ENCODE measurements at places on chromosomes 3 and 15.

GRCh38 chr3:114846252-114846651 is 300.8 kb downstream of the ZBTB20 start:
- DNase-seq, result no peak

GRCh38 chr15:40309344-40309862 is 1.7 kb upstream of the PLCB2 start:
- DNase-seq, result no peak

DNA sequence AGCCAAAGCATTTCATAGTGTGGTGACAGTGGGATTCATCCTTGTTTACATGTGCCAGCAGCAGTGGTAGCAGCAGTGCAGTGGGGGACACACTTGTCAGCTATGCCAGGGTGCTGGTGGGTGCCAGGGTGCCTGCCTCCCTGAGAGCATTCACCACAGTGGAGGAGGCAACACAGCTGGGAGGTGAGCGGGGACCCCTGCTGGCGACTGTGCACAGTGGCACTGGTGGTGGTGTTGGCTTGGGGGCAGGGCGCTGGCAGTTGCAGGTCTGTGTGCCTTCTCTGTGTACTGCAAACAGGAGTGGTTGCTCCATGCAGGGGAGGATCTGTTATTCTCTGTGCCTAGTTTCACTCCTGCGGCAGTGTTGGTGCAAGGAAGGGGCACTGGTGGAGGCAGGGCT is 41.2 kb downstream of the CEP63 start:
- DNase-seq, result peak; percentile 11

- no peak for DNase-seq
These were observed 82.2 kb downstream of the RBMS3 start for GRCh38 chr3:29363110-29363509.

DNA sequence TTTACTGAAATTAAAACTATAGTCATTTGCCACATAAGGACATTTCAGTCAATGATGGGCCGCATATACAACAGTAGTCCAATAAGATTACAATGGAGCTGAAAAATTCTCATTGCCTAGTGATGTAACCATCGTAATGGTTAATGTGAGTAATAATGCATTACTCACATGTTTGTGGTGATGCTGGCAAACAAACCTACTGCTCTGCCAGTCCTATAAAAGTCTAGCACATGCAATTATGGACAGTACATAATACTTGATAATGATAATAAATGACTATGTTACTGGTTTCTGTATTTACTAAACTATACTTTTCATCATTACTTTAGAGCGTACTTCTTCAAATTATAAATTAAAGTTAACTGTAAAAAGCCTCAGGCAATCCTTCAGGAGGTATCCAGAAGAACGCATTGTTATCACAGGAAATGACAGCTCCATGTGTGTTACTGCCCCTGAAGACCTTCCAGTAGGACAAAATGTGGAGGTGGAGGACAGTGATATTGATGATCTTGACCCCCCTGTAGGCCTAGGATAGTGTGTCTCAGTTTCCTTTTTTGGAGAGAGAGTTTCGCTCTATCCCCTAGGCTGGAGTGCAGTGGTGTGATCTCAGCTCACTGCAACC is 102.7 kb downstream of the ATP1B3 start:
- DNase-seq, result no peak

DNA sequence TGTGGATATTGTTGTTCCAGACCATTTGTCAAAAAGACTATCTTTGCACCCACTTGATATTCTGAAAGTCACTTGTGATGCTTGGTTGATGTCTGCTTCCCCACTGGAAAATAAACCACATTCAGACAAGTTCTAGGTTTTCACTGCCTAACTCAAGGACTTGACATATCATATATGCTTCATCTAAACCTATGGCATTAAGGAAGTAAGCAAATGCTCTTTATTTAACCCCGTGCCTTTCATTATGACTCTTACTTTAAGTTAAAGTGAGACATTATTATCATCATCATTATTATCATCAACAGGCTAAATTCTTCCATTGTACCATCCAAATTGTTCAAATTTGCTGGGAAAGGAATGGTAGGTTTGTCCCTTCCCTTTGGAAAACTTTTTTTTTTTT is 30.8 kb upstream of the C3orf80 start:
- DNase-seq, result no peak

DNA sequence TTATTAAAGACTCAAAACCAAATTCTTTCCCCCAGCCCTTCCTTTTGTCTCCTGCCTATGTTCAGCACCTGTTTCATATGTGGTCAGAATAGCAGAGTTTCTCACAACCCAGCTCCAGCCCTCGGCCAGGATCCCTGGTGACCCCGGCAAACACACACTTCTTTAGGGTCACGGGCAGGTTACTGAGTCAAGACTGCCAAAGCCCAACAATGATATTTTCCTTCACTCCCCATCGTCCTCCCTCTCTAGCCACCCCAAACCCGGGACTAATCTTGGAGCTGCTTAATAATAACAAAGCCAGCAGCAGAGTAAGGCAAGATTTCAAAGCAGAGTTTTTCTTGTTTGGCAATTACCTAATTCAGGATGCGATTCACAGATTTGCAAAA is 25.5 kb downstream of the RARB start:
- DNase-seq, result no peak

- DNase-seq, result no peak
These were observed 206.6 kb downstream of the TLE3 start for GRCh38 chr15:69891070-69891536.

DNA sequence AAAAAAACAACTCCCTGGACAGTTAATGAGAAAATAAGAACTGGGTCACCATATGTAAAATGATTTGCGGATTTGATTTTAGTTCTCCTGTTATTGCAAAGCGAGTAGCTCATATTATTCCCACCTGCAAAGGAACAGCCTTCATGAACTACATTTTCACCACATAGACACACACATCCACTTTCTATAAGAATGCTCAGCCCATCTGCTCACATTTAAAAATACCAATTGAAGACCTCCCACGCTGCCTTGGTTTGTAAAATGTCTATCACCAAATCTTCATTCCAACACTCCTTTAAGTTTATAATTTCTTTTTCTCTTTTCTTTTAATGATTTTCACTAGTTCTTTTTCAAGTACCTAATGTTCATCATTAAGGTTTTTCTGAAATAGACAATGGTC is 148.6 kb downstream of the FGF12 start:
- no peak for DNase-seq

DNA sequence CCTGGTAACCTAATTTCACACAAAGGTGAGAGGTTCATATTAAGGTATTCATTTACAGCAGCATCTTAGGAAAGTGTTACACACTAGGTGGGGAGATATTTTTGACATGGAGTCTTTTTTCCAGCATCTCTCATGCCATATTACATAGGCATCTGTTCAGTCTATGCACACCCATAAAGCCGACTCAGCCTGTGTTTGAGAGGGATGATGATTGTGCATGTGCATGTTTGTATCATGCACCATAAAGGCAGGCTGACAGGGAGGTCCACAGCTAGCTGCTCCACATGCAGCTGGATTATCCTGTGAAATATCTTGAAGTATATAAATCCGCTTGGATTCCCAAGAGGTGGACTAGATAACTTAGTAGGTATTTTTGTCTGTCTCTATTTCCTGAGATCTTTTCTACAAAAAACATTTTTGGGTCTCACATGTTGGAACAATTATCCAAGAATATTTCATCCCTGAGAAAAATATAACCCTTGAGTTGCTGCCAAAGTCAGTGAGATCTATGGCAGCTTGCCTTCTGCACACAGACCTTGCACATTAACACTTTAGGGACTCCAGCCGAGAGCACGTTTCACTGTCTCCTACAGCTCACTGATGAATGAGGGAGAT is 288.4 kb upstream of the DPH6 start:
- no peak for DNase-seq

GRCh38 chr15:77748078-77749064 is 115.7 kb upstream of the LINGO1 start:
- DNase-seq, result no peak

GRCh38 chr15:64701482-64702184 is 73.8 kb downstream of the RBPMS2 start:
- DNase-seq, result no peak
